ENCODE measurements at places on chromosomes 6 and 20.

- no peak for DNase-seq
Measured at GRCh38 chr20:8530022-8530421, 398.0 kb downstream of the PLCB1 start.

DNA sequence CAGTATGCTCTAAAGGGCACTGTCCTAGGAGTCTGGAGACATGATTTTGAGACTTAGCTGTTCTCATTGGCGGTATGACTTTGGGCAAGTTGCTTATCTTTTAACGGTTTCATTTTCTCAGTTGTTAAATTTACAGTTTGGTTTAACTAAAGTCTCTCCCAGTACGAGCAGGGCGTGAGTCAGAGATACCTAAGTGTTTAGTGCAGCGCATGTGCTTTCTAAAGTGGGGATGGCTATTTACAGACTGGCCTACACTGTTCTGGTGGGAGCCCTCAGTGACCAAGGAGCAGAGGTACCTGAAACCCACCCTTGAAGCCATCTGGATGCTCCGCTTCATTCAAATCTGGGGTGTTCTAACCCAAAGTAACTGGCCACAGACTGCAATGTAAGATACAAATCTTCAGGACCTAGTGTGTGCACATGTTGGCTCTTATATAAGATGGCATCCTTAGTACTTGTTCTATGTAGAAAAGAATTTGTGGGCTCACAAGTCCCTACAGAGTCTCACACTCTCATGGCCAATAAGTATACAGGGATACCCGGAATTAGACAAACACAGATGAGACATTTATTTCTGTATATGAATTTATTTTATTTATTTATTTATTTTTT lies 10.7 kb downstream of the MSH5 start:
- no peak for DNase-seq

DNA sequence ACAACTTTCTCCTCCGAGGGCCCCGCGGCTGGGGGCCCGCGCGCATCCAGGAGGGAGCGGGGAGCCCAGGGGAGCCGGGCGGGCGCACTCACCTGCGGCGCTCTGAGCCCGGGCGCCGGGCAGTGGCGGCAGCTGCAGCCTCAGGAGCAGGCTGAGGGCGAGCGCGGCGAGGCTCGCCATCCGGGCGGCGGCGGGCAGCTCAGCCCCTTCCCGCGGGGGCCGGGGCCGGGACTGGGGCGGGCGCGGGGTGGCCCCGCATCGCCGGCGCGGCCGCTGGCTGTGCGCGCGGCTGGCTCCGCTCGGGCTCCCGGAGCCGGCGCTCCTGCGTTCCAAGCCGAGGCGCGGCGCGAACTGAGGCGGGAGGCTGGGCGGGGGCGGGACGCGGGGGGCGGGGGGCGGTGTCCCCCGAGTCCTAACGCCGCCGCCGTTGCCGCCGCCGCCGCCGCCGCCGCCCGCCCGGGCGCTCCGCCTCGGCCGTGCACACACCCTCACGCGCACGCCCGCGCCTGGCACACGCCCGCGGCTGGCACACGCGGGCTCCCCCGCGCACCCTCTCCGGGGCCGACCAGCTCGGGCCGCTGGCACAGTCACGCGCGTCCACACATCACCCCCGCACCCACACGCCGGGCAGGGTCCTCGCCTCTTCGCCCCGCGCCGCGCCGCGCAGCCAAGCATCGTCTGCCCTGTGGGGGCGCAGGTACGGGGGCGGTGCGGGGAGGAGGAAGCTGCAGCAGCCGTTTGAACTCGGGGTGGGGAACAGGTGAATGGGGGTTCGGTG lies at the start of gene PTPRT:
Gene PTPRT (minus strand): TSS at position 353 of the 778 bp plus-strand sequence. CDS start 173 bp downstream, at position 180.
- no peak for DNase-seq

GRCh38 chr6:132763269-132763668 lies 5.6 kb upstream of the VNN2 start:
- no peak for DNase-seq

- DNase-seq, result no peak
Measured at GRCh38 chr6:163014736-163015135, 287.0 kb downstream of the PACRG start.

GRCh38 chr20:13723011-13723410 lies 61.7 kb downstream of the ESF1 start:
- no peak for DNase-seq

GRCh38 chr6:139940741-139941729 lies 566.6 kb upstream of the CITED2 start:
- DNase-seq, result no peak

DNA sequence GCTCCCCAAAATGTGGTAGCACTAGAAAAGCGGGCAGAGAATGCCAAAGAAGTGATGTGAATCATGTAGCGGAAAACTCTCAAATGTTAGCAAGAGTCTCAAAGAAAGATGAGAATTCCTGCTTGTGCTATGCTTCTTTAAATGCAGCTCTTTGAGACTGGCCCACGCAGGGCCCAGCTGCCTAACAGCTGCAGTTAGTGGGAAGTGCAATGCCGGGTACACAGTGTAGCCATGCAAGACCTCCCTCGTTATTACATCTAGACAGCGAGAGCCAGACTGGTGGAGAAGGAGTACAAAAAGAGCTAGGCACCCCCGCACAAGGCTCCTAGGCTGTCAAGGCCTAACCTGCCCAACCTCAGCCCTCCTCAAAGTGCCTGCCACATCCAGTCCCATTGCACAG lies 201.7 kb upstream of the PRDM1 start:
- DNase-seq, result no peak

DNA sequence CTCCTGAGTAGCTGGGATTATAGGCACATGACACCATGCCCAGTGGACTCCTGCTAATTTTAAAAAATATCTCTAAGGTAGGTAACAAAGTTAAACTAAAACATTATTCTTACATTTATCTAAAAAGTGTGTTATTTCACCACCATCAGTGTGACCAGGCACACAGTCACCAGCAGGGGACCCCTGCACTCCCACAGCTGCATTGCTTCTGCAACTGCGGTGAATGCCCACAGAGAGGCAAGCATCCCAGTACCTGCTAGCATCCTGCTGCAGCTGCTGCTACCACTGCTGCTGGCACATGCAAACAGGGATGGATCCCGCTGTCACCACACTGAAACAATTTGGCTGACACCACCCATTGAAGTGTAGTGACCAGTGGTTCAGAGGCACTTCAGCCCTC lies 21.9 kb upstream of the EPB41L2 start:
- no peak for DNase-seq

DNA sequence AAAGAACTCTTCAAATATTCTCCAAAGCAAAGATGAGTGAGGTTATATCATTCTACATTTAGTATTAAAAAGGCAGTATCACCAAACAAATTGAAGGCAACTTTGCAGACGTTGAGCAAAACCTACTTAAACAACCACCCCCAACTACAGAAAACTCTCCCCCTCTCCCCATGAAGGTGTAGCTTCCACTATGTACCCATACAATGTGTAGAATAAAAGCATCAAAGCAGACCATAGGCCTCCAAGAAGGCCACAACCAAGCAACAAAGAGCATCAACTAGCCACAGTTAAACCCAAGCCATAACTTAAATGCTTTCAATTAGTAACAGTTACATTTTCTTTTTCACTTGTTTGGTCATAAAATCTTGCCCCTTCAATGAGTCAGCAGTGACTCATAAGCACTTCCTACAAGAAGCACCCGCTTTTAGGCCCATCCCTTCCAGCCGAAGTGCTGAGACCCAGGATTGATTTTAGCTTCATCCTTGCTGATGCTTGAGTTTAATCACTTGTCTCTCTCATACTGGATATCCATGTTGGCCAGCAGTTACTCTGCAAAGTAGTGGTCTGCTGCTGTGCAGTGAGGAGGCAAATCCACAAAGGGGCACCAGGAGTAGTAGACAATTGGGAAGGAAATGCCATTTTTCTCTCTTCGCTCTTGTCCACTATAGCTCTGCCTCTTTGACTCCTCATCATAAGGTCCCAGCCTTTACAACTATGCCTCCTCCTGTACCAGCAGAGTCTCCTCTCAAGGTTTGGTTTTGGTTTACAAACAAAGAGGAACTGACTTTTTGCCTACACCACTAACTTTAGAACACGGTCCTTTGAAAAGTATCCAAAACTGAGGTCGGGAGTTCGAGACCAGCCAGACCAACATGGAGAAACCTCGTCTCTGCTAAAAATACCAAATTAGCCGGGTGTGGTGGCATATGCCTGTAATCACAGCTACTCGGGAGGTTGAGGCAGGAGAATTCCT lies 8.4 kb upstream of the NUP153 start:
- DNase-seq, result no peak

GRCh38 chr6:35343835-35344550 lies 1.6 kb downstream of the PPARD start:
- DNase-seq, result no peak

- no peak for DNase-seq
Measured at GRCh38 chr20:19540392-19540791, 217.7 kb upstream of the RIN2 start.

- DNase-seq, result no peak
Measured at GRCh38 chr6:148650941-148651505, 95.8 kb upstream of the UST start.

GRCh38 chr20:53208110-53208832 lies 236.1 kb downstream of the TSHZ2 start:
- no peak for DNase-seq

- no peak for DNase-seq
Measured at GRCh38 chr6:41372832-41373626, 37.6 kb downstream of the NCR2 start.

DNA sequence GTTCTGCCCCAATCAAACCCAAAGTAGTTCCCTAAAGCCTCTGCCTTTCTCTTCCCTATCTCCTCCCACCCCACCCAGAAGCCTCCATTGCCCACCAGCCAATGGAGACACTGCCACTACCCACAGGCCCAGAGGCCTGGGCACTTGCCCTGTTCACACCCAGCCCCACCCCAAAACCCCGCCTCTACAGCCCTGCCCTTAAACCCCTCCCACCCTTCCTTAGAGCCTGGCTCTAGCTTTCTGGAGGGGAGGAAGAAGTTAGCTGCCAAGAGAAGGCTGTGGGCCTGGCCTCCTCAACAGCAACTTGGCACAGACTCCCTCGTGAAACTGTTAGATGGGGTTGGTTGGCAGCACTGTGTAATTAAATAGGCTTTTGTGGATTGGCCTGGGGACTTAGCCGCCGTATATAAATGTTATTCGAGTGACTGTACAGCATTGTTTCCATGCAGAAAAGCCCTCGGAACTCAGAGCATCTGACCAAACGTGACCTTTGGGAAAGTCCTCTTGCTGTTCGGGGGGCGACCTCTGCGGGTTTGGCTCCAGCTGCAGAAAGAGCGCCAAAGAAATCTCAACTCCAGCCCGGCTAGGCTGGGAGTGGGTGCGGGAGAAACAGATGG lies 31.4 kb downstream of the COL11A2 start:
- DNase-seq, result no peak

- DNase-seq, result peak; percentile 37
Measured at GRCh38 chr6:43328528-43328927, 19.9 kb upstream of the CRIP3 start.

DNA sequence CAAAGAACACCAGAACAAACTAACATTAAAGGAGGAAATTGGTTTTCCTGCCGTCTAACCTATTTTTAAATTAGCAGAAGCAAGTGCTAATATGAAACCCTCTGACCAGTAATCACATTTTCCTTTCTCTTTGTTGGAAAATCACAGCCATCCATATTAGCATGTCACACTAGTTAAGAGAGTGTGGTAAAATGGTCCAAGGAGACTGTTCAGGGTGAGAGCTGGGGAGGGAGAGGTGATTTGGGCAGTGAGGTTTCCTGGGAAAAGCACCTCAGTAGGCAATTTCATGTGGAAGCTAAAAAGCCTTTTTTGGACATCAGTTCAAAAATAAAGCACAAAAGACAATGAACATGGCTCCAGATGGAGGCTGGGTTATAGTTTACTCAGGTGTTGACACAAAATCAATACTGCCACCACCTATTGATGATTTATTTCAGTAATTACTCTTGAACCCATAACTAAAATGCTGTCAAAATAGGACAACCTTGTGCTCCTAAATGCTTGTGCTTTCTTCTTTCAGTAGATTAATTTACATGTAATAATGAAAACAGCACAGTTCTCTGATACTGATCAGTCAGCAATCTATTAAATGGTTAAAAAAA lies 333.2 kb downstream of the SAMD5 start:
- no peak for DNase-seq

GRCh38 chr6:144195671-144196270 lies 45.5 kb downstream of the STX11 start:
- no peak for DNase-seq

DNA sequence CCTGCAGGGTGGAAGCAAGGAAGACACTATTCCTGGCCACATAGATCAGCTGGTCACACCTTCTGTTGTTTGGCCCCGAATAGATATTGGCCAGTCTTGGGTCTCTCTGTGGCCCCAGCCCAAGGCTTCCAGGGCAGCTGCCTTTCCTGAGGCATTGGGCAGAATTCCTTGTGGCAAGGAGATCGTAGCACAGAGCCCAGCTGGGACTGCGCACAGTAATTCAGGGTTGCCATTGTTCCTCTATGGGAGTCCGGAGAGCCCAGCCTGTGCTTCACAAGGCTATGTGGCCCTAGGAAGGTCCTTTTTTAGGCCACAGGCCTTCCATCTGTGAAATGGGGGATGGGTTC lies 6.9 kb downstream of the SGK2 start:
- DNase-seq, result no peak

DNA sequence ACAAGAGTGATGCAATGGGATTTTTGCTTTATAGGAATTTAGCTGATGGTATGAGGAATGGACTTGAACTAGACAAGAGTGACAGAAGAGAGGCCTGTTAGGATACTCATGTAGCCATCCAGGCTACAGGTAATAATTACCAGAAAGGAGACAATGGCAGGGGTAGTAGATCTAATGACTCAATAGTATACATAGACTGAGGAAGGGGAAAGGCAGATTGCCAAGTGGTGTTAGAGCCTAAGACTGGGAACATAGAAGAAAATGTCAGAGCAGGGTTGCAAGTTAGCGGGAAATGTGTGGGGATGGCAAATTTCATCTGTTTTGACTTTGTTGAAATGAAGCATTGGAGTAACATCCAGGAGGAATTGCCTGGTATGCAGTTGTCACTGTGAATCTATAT lies 295.6 kb downstream of the UTRN start:
- DNase-seq, result no peak

DNA sequence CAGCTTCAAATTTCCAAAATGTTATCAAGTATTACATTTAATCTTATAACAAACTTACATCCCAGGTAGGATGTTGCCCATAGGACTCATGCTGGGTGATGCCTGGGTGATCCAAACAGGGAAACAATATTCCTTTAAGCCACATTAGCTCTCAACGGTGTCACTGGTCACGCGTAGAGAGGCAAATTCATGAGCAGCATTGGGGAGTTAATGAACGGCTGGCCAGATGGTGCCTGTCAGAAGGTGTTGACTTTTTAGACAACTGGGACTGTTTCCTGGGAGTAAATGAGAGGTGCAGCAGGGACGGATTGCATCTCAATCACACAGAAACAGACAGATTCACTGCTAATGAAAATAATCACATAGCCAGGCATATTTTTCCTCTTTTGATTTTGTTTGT lies 83.3 kb upstream of the ID4 start:
- DNase-seq, result no peak

DNA sequence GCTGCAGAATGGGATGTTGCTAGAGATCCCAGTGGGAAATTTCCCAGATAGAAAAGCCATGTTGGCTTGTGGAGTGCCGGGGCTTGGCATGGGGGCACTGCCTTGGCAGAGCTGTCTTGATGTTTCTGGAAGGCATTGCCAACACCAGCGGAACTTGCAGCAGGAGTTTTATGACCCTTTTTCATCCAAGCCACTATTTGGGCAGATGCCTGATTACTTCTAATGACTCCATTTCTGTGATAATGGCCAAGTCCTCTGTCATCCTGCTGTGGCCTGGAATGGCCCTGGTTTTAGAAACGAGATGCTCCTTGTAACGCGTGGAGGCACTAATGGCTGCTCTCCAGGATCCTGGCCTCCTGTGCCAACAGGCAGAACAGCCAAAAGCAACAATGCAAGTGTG lies 229.0 kb downstream of the ZNF217 start:
- no peak for DNase-seq

- DNase-seq, result no peak
Measured at GRCh38 chr6:143973097-143973966, 34.7 kb downstream of the PLAGL1 start.

- DNase-seq, result no peak
Measured at GRCh38 chr6:119352001-119352400, 2.4 kb upstream of the MAN1A1 start.

Data from pancreas (tissue), 10 donors.